HT1080 (cell line): ENCODE measurements at places on chromosomes 1 and 21.

GRCh38 chr1:81547912-81548303 is 252.8 kb upstream of the ADGRL2 start:
- DNase-seq: no peak

GRCh38 chr1:45787905-45788304 is 15.5 kb upstream of the MAST2 start:
- no peak for DNase-seq

GRCh38 chr1:156103521-156103947 is 11.0 kb upstream of the LMNA start:
- DNase-seq: peak; percentile 59

DNA sequence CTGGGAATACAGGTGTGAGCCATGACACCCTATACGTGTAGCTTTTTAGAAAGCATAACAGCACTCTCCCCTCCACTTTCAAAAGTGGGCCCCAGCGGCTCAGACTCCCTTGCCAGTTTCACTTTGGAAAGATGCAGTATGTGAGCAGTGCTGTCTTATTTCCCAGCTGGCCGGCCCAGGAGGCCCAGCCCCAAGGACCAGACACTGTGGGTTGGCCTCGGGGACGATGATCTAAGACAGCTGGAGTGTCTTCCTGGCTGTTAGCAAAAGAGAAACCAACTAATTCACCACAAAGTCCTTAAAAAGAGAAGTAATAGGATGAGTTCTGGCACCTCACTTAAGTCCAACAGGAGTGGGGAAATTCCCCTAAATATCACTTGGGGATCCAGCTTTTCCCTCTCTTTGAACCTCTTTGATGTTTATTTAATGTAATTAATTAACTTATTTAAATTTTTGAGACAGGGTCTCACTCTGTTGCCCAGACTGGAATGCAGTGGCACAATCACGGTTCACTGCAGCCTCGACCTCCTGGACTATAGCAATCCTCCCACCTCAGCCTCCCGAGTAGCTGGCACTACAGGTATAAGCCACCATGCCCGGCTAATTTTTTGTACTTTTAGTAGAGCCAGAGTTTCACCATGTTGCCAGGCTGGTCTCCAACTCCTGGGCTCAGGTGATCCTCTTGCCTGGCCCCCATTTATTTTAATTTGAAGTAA is 17.6 kb upstream of the CLIC4 start:
- DNase-seq: peak; percentile 52

DNA sequence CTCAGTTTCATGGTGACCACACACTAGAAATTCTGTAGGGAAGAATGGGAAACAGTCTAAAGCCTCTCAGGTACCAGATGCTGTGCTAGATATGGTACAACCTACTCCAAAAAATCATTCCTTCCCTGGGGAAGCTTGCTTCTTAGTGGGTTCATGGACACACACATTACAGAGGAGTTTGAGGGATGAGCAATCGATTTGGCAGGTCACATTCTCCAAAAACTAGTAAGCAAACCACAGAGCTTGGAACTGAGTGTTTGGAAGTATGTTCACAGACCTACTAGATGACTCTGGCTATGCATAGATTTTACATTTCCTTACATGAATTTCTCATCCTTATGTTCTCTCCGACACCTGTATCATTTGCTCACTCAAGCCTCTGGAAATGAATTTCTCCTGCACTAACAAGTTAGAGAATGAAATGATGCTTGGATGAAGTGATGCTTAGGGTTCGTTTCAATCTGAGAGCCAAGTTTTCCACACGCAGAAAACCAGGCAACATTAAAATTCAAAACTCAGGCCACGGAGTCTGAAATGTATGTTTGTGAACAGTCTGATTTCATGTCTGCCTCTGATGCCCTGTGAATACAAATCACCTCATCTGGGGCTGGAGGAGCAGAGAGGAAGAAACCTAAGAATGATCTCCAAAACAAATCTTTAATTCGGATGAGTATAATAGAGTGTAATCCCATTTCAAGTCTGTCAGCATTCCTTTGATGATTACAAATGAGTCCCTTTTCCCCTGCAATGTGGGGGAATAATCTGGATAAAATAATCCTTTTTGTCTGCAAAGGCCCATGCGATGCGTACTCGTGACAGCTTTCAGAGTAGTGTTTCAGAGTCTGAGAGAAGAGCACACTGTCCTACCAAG is 11.0 kb downstream of the EVA1C start:
- DNase-seq: peak; percentile 82

- no peak for DNase-seq
Observed at GRCh38 chr1:89943846-89944781, 50.8 kb upstream of the ZNF326 start.

DNA sequence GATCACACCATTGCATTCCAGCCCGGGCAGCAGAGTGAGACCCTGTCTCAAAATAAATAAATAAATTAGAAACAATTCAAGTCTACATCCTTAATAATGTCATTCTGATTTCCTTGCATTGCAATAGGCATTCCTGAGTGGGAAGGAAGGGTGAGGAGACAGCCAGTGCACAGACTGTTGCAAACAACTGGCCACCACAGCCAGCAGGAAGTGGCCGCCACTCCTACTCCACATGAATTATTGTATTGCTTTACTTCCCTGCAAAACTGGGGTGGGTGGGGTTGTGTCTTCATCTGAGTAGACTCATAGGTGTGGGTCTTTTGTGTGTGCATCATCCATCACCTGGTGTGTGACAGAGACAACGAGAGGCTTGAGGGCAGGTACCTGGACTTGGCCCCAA is 60.1 kb downstream of the OPTC start:
- no peak for DNase-seq

DNA sequence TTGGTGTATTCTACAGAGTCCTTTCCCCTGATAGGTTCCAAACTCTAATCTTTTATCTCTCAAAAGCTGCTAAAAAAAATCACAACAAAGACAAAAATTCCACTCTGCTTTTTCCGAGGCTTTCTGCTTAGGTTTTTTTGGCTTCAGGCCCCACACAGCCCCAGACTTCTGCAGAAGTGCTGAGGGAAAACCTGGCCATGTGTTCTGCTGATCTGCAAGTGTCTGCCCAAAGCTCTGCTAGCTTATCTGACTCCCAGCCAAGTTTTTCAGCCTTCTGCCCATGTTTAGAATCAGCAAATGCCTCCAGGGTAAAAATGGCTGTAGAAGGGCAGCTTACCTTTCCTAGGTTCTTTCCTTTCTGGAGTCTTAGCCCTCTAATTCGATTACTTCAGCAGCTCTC is 28.4 kb downstream of the DISP3 start:
- DNase-seq: no peak

- no peak for DNase-seq
Observed at GRCh38 chr1:6723621-6724428, 22.2 kb upstream of the DNAJC11 start.

- DNase-seq: no peak
Observed at GRCh38 chr1:78032996-78033796, 12.6 kb upstream of the GIPC2 start.

DNA sequence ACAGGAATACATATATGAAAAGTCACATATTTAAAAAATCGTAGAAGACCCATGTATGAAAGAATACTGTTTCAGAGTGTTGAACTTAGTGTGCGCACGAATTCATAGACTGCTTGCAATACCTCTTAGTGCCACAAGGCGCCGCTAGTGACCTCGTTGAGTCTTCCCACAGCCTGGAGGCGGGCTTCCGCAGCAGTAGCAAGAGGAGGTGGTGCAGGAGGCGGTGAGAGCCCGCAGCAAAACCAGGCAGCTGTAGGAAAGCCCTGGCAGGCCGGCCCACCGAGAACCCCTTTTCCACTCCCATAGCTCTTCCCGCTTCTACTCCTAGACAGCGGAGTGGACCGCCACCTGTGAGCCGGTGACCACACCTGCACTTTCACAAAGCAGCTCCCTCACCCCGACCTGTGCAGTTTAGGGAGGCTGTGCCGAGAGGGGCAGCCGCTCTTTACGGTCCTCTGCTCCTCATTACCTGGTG is 23.5 kb downstream of the MTARC1 start:
- peak; percentile 43 for DNase-seq

DNA sequence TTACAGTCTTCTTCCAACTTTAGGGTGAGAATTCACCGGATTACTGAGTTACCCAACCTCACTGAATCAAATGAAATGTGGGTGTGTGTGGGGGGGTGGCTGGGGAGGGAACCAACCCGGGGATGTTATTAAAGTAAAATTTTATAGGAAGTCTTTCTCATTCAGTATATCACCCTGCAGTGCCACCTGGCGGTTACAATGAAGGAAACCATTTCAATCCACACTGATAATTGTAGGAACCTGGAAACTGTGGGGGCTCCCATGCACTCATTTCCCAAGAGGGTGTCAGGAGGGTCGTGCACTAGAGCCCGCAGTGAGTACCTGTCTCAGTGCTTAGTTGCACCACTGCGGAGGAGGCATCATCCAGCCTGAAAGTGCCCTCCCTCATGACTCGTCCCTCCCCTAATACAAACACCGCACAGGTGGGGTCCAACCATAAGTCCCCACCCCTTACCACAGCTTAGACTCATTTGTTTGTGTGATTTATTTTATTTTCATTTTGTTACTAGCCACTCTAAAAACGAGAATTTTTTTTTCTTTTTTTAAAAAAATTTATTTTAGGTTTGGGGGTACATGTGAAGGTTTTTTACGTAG is 29.1 kb upstream of the IGSF5 start:
- peak; percentile 11 for DNase-seq

- peak; percentile 85 for DNase-seq
Observed at GRCh38 chr1:7026169-7026568, 240.9 kb downstream of the CAMTA1 start.

DNA sequence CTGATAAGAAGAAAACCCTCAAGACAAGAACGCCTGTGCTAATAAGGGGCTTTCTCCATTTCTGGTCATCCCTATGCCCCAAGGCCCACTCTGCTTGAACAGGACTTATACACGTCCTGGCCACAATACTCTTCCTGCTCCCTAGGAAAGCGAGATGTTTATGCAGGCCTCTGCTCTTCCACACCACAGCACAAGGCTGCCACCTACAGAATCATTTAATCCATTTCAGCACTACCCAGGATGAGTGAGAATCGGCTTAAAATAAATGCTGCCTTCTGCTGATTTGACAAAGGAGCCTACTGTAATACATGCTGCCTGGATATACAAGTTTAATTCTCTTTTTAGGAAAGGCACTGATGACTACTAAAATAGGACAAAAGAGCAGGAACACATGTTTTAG is 29.4 kb downstream of the FRRS1 start:
- DNase-seq: peak; percentile 72

DNA sequence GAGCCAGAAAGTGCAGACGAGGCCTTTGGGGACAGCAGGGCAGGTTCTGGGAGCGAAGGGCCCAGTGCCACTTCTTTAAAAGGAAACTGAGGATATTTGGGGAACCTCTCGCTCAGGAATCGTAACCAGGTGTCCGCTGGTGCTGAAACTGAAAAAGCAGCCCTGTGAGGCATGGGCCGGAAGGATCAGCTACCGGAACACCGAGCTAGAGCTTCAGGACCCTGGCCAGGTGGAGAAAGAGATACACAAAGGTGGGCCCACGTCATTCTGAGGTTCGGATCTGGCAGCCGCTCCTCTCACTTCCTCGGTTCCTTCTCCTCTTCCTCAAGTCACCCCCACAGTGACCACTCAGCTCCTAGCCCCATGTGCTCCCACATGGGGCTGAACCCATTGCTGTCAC is 18.1 kb downstream of the MX2 start:
- DNase-seq: no peak

DNA sequence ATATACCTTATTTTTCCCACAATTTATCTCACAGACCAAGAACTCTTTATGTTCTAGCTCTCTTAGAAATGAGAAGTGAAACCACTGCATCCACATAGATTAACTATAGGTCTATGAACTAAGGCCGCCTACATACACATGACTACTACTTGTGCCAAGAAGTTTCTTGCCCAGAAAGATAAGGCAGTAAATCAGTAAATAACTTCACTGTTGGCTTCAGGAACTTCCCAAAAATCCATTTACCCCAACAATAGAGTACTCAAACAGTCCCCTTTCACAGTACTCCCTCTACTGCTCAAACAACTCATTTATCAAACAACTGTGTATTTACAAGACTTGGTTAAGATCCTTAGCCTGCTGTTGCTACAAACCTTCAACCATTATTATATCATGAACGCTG is 96.5 kb downstream of the NME7 start:
- no peak for DNase-seq

DNA sequence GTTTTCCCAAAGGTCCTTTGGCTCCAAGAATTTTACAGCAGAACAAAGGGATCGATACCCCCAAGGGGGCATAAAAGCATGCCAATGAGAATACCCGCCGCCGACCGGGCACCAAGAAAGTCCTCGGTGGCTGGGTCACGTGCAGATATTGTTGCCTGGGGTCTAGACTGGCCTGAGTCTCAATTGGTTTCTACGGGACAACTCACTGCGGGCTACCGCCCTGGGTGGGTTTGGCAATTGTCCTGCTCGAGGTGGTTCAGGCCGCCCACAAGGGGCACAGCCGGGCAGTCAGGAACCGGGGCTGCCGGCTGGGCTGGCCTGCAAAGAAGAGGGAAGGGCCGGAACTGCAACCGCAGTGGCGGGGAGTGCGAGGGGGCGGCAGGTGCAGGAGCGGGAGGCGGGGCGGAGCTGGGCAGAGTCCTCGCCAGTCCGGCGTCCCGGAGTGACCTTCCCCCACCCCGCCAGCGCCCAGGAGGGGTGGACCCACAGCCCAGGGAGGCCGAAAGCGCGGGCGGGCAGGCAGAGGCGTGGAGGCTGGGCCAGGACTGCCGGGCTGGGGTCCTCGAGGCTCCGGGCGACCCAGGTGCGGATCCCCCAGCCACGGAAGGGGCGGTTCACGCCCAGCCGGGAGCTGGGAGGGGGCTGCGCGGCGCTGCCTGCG is 926 bp upstream of the ATP1B1 start:
- DNase-seq: peak; percentile 88

DNA sequence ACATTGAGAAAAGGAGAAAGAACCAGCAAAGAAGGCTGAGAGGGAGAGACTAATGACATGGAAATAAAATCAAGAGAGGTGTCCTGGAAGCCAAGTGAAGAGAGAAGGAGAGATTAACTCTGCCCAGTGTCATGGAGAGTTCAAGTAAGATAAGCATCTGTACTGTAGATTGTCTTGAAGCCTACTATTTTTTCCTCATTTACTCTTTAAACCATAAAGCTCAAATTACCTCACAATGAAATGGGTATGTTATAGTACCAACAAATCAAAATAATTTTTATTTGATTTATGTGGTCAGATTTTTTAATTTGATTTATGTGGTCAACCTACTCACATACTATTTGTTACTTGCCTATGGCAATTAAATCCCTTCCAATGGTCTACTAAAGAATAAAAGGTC is 5.2 kb upstream of the PALMD start:
- no peak for DNase-seq

DNA sequence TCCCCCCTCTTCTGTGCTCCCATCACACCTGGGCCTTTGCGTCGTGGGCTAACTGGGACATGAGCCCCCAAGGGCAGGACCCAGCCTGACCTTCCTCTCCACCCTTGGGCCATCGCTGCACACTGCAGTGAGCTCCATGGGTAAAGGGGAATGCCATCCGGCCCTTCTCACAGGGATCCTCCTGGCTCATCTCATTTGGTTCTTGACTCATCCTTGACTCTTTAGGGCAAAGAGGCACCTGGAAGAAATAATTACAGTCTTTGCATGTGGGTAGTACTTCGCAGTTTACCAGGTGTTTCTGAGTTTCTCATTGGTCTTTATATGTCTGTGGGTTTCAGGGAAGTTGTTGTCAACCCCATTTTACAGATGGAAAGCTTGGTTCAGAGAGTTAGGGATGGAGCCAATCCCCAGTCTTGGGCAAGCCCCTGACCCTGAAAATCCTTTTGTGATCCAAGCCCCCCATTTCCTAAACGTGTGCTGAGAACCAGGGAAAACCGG is 59.3 kb upstream of the ID3 start:
- no peak for DNase-seq
